ENCODE measurements at places on chromosomes 6 and 20.

DNA sequence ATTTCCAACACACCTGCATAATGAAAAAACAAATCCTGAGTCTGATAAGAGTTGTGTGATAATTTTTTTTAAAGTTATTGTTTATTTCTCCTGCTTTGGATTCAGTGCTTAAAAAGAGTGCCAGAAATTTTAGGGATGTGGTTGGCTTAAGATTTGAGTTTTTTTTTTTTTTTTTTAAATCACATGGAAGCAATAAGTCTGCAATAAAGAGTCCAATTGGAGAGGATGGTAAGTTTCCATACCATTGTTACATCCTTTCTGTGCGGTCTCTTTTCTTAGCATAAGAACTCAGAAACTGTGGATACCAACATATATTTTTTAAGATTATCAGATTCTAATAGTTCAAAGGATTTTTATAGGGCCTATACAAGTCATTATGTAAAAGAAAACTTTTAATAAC, 171.0 kb downstream of the BCKDHB start:
- no peak for DNase-seq

GRCh38 chr6:45450831-45451230, 73.1 kb upstream of the SUPT3H start:
- no peak for DNase-seq

DNA sequence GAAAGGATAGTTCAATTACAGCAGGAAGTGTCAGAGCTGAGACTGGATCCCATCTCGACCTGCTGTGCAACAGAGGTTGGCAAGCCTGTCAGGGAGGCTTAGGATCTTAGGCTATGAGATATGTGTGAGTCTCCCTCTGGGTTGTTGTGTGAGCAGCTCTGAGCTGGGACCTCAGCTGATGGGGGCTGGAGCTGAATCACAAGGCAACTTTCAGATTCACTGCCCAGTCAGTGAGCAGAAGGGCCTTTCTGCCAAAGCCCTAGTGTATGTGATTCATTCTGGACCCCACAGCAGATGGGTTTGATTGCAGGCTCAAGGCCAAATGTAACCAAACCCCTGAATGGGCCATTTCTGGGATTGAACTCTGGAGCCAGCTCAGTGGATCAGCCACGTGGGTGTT, 4.5 kb downstream of the PI3 start:
- no peak for DNase-seq

DNA sequence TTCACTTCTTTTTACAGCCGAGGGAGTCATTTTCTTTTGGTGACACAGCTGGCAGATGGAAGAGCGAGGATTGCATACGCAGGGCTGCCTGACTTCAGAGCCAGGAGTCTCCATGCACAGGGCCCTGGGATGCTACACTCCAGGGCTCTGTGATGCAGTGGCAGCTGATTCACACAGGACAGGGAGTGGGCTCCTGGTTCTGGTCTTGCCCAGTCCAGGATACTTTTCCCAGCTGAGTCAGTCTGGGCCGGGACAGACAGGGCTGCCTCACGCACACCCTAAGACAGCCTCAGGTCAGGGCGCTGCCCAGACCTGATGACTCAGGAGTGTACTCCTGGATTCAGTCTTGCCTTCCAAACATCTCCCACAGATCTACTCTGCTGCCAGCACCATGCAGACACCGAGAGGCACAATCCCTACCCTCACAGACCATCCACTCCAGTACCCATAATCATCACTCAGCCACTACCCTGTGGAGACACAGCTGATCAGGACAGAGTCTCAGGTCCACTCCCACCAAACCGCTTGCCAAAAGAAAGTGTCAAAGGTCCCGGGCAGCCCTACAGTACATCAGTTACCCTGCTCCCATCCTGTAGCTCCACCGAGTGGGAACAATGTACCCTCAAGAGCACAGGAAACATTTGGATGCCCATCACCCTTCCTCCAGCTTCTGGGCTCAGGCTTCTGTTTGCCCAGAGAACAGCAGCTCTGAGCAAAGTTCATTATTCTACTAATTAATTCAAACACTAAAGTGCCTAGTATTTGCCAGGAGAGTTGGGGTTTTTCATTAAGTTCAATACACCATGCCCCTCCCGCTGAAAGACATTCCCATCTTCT, 11.5 kb downstream of the SDC4 start:
- no peak for DNase-seq

All from stimulated activated naive CD8-positive, alpha-beta T cell treated with anti-CD3 and anti-CD28 coated beads, Interleukin-15, Interleukin-2, amounts not matched to agents 100 U/mL and 50 U/mL, for 24 hours (primary cell).